ENCODE measurements at places on chromosomes 7 and 10.

DNA sequence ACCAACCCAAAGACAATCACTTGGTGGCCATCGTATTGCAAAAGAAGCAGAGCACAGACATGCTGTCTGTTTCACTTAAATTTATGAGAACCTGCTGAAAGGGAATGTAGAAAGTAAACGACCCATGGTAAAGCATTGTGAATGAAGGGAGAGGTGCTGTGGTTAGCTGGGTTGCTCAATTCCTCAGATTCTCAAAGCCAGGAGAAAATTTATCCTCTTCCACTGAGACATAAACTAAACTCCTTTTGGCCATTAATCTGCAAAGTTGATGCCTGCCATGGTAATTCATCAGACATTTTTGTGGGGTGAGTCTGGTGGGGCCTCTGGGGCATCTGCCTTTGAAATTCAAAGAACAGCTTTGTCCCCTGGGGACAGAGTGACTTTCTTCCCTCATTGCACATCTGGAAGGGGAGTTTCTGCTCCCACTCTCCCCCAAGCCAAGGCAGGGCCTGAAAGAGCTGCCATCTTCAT lies 951.0 kb downstream of the LRMDA start:
- DNase-seq: peak; percentile 95

GRCh38 chr10:49311555-49312236 lies 12.7 kb downstream of the C10orf71 start:
- DNase-seq: no peak

- DNase-seq: no peak
Observed at GRCh38 chr10:112448888-112449287, 1.9 kb downstream of the VTI1A start.

DNA sequence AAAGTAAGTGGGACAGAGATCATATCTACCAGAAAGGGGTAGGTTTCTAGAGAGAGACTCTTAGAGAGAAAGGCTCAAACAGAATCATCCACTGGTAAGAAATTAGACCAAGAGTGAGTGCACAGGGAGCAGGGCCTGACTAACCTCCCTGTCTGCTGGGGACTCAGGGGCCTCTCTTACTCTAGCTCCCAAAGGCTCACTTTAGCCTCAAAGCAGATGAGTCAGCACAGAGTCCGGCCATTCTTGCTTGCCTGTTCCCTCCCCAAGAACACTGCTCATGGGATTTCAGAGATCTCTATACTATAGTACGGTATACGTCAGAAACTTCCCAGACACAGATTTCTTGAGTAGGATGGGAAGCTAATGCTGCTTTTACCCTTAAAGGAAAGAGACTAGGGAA lies 32.7 kb downstream of the RBM28 start:
- no peak for DNase-seq

GRCh38 chr7:131480384-131481315 lies 75.8 kb downstream of the PODXL start:
- DNase-seq: peak; percentile 72

DNA sequence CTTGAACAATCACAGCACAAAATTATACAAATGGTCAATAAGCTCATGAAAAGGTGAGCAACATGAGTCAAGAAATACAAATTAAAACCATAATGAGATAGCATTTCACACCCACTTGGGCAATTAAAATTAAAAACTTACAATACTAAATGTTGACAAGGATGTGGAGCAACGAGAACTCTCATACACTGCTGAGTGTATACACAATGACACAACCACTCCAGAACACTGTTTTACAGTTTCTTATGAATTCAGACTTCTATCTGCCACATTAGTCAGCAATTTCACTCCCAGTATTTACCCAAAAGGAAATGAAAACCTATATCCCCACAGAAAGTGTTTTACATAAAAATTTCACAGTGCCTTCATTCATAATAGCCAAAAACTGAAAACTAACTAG lies 31.1 kb downstream of the GDI2 start:
- DNase-seq: no peak

GRCh38 chr7:21371360-21371759 lies 56.5 kb upstream of the SP4 start:
- DNase-seq: no peak

All from EH (cell line).